ENCODE measurements at places on chromosomes 4 and X.

- no peak for DNase-seq
These were observed 719 bp upstream of the TCEAL4 start for GRCh38 chrX:103584596-103584995.

GRCh38 chr4:27318740-27319139 is 458.1 kb downstream of the STIM2 start:
- peak; percentile 3 for DNase-seq

- no peak for DNase-seq
These were observed 170.4 kb upstream of the MAB21L2 start for GRCh38 chr4:150411520-150411919.

DNA sequence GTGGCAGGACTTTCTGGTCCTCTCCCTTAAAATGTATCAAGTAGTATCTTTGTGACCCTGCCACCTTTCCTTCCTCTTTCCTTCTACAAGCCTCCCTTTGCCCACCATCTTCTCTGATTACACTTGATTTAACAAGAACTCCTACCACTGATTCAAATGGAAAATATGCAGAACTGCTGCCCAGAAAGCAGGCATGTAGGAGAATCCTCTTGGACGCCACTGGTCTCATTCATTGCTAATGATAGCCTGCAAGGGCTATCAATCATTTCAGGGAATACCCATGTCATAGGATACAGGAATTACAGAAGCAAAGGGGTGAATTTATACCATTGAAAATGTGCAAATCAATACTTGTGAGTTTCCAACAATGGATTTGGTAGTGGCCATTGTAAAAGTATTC is 294.6 kb upstream of the NRK start:
- no peak for DNase-seq

DNA sequence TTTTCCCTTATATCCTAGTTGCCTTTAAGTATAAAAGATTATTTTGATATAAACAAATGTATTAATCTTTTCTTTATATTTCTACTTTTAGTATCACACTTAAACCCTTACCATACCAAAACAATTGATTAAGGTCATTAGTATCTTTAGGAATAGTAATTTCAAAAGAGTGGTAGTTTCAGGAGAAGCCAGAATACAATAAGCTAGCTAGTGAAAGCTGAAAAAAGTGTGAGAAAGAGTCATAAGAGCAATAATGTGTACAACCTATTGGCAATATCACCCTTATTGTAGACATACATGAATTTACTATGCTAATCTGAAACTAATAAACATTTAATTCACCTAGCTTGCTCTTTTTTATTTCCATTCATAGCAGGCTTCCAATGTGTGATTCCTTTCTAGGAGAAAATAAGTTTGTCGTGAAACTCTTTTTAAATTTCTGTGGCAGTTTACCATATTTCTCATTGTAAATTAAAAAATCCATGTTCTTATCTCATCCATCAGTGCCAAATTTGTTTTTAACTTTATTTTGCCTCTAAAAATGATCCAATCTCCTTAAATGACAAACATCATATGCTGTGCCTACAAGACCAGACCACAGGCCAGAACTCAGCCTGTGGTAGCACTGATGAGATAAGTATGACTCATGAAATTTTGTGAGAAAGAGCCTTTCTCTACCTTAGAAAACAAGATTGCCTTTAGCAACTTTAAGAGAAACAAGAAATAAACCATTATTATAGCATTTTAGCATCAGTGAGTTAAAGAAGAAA is 8.1 kb downstream of the NEK1 start:
- no peak for DNase-seq

- DNase-seq: no peak
These were observed 149.8 kb upstream of the TBL1X start for GRCh38 chrX:9315086-9315485.

DNA sequence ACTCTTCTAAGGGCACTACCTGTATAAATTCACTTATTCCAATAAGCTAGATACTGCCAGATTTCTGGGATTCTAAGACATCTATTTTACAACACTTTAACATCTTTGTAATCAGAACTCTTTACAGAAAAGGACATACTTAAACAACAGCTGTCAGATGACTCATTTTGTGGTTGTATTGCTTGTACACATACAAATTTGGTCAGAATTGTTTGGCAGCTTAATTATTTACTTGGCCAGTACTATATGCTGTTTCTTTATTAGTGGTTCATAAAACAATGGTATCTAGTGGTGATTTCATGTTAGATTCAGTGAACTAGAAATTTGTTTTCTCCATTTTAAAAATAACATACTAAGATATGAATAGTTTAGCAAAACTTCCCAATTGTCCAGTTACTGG is 27.2 kb downstream of the PALLD start:
- DNase-seq: no peak

- DNase-seq: no peak
These were observed 5.3 kb upstream of the KIAA1210 start for GRCh38 chrX:119132961-119133360.

GRCh38 chr4:119526786-119527550 is 101.6 kb downstream of the PDE5A start:
- DNase-seq: no peak

- DNase-seq: no peak
These were observed 116.8 kb upstream of the SHISA3 start for GRCh38 chr4:42280327-42281095.

DNA sequence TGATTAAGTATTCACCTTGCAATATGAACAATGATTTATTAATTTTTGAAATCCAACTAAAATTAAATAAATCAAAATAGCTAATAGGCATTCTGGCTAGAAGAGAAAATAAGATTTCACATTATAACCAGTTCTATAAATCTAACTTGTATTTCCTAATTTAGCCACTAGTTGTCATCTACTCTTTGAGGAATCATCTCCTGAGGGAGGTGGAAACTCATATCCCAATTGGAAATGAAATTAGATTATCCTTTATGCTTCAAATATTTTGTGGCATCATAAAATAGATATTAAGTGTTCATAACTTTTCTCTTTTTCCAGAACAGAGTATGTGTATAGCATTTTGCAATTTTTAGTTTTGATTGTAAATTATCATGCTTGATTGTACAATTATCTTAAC is 558.5 kb upstream of the DIAPH2 start:
- DNase-seq: no peak

DNA sequence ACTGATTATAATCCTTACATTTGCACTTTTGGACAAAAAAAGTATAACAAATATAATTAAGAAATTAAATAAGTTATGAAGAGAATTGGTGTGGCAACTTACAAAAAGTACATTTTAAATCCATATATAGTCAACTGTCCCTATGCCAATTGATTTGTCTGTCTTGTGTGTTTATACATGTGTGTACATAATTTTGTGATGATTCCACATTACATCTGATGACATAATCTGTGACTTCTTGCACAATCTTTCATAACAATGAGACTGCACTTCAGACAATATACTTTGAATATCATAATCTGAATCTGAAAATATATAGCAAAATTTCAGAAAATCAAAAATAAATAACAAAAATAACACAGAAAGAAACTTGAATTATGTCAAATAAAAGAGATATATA is 953.4 kb downstream of the FAT4 start:
- DNase-seq: no peak

DNA sequence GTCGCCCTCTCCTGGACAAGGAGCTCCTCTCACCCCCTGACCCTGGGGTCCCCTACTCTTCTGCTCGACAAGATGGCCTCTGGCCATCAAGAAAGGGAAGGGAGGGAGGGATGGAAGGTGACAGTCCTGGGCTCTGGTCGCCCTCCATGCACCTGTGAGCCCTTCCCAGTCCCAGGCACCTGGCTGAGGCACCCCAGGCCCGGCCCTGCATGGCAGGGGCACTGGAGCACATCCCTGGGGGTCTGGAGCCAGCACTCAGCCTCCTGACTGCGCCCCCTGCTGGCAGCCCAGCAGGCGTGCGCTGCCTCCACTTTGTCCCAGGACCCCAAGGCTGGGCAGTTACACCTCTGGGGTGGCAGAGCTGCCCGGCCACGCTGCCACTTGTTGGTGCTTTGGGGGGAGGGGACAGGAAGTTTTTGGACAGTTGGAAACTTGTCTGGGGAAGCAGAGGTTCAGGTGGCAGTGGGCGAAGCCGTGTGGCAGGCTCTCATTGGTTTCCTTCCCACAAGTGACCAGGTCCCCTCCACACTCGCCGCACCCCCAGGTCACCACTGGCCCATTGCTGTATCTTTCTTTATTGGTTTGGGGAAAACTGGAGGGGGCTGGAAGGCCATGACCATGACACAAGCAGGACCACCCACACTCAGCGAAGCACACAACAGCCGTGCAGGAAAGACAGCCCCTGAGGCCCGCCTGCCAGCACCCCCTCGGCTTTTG is 4.3 kb downstream of the PNCK start:
- peak; percentile 32 for DNase-seq

GRCh38 chrX:107700317-107700774 is 72.0 kb downstream of the PRPS1 start:
- DNase-seq: no peak

GRCh38 chr4:107044170-107044569 is 8.1 kb upstream of the DKK2 start:
- DNase-seq: no peak

DNA sequence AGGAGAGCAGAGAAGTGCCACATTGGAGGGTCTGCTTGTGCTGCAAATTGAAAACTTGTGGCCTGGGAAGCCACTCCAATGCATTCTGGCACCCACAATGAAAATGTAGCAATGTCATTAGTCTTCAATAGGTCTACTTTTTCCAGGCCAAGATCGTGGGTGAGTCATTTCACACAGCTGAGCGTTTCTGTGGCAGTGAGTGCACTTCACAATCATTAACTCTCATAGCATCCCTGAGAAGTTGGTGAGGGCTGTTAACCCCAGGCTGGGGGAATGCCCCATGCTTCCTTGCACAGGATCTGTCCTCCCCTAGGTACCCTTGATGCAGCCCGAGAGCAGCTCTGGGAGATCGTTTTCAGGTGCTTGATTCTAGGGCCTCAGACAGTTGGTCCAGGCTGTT is 196.8 kb upstream of the ATP6AP2 start:
- DNase-seq: no peak

DNA sequence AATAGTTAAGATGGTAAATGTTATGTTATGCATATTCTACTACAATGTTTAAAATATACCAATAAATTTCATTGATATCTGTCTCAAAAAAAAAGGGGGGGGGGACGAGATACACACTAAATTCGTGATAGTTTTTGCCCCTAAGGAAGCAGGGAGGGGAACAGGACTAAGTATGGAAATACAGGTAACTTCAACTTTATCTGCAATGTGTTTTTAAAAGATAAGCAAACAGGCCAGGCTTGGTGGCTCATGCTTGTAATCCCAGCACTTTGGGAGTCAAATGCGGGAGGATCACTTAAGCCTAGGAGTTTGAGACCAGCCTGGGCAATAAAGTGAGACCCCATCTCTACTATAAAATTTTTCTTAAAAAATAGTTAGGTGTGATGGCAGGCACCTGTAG is 13.4 kb upstream of the CLOCK start:
- DNase-seq: no peak

- peak; percentile 31 for DNase-seq
These were observed 9.6 kb downstream of the HAUS7 start for GRCh38 chrX:153460826-153461225.

GRCh38 chr4:4225915-4226605 is 669 bp downstream of the OTOP1 start:
- no peak for DNase-seq

GRCh38 chrX:13857804-13858203 is 40.9 kb upstream of the GPM6B start:
- DNase-seq: no peak

GRCh38 chr4:145799223-145799622 is 119.3 kb downstream of the C4orf51 start:
- DNase-seq: no peak

DNA sequence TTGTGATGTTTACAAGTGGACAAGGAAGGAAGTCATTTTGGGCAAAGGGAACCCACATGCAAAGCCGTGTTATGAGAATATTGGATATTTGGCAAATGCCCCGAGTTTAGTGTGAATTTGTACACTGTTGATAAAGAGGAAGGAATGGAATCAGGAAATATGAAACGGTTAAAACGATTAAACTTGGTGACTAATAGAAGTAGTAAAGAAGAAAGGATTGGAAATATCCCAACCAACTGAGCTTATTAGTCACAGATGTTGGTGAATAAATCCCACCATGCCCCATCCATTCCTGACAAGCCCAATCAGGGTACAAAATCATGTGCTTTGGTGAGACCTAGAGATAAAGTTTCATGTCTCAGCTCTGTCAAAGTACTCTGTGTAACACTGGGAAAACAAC is 22.0 kb downstream of the ARHGAP24 start:
- DNase-seq: no peak

- peak; percentile 63 for DNase-seq
These were observed 10.6 kb upstream of the ELF4 start for GRCh38 chrX:130120746-130121504.

GRCh38 chrX:34927866-34928265 is 14.7 kb upstream of the FAM47B start:
- no peak for DNase-seq

GRCh38 chr4:6467600-6467999 is 4.8 kb downstream of the PPP2R2C start:
- DNase-seq: no peak

GRCh38 chr4:147863111-147863747 is 131.3 kb downstream of the ARHGAP10 start:
- DNase-seq: no peak

GRCh38 chr4:176571206-176571605 is 221.5 kb downstream of the VEGFC start:
- no peak for DNase-seq

GRCh38 chr4:110411574-110412011 is 64.4 kb upstream of the ENPEP start:
- DNase-seq: no peak

DNA sequence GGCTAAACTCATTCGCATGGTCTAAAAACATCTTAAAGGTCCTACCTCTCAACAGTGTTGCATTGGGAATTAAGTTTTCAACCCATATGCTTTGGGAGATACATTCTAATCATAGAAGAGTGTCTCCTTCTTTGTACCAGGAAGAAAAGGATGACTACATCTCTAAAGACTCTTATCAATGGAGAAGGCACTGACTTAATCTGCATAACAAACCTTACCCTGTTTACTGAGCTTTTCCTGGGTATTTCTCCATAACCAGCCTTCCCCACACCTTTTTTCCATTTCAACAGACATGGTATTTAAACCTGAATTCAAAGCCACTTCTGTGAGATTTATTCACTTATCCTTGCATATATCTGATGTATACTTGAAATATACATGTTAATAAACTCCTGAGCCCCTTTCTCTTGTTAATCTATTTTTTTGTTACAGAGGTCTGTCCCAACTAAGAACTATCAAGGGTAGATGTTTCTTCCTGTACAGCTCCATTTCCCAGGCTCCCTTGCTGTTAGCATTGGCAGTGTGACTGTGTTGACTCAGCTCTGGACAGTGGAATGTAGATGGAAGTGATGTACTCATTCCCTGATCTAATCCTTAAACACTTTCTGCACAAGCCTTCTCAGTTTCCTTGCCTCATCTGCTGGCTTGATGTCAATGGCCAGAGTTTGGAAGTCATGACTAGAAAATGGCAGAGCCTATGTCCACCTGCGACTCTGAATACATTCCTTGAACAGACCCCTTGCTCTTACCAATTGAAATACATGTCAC is 148.9 kb upstream of the CPEB2 start:
- DNase-seq: no peak

GRCh38 chr4:26815199-26815598 is 45.4 kb upstream of the STIM2 start:
- DNase-seq: no peak

All from activated T-cell treated with anti-CD3 and anti-CD28 coated beads for 48 hours (primary cell).